Fibroblast of upper back skin (primary cell): ENCODE measurements at places on chromosomes 4 and X.

DNA sequence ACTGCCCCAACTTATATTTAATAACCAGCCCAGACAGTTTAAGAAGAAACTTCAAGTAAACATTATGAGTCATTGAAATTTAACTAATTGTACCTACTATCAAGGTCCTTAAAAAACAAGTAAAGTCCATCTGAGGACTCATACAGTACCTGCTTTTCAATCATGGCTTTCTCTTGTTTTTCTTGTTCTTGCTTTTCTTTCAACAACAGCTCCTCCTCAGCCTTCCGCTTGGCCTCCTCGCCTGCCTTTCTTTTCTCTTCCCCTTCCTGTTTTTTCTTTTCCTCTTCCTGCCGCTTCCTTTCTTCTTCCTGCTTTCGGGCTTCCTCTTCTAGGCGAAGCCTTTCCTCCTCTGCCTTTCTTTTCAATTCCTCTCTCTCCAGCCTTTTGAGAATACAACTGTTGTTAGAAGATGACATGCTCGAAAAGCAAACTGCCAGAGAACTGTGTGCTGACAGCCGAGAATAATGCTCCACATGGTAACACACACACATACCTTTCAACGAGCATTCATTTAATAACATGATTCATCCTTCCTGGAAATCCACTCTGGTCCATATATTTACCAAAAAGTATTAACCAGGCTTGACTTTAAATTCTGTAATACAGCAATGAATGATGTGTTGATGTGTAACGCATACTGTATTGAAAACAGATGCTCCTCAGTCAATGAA is 25.2 kb upstream of the BCLAF3 start:
- peak; percentile 93 for DNase-seq

DNA sequence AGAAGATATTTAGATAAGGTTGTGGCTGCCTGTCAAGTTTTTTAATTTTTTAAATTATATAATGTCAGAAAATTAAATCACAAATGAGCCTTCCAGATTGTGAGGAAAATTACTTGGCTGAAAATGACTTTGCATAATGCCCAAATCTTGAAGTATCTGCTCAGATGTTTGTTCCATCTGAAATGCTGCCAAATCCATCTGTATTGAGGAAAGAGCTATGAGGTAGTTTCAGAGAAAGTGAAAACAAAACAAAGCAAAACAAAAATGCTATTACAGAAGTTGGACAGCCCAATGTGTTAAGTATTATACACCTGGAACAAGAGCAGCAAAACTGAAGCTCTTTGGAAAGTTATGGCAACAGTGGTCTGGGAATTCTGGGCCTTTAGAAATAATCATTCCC is 23.3 kb upstream of the GUCY1B1 start:
- DNase-seq = peak; percentile 16

DNA sequence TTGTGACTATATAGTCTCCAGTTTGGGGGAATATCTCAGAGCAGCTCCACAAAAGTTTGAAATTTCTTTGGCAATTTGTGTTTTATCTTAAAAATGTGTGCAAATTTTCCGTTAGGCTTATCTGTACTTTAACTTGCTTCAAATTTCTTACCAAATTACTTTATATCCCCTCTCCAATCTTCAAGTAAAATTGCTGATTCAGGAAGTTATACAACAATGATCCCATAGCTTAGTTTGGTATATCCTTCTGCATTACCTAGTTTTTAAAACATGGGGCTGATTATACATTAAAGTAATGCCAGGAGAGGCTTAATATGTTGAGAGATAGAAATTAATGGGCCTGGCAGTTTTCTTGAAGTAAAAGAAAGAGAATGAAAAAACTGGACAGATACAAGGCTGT is 66.6 kb downstream of the TAF1 start:
- no peak for DNase-seq

- DNase-seq = no peak
These were observed 39.7 kb downstream of the MSN start for GRCh38 chrX:65707151-65707550.
